Fibroblast of skin of right biceps (primary cell): ENCODE measurements at places on chromosomes 7 and 10.

GRCh38 chr10:123570898-123571515, 95.1 kb upstream of the GPR26 start:
- no peak for DNase-seq

DNA sequence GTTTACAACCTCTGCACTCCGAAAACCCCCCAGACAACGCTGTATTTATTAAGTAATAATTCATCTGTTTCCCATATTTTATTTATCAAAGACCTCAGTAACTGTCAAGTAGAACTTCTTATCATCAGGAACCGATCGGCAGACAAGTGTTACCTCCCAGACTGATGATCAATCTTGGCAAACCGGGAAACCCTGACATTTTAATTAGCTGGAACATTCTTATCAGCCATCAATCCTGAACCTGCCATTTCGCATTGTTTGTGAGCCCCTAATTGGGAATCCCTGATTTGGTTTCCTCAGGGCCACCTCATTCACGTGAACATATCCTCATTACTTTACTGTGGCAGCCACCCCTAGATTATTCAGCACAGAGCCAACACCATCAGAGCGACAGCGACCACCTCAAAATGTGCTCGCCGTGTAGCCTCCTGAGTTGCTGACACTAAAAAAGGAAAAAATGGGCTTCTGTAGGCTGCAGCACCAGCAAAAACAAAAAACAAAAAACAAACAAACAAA, 93.6 kb upstream of the SDK1 start:
- DNase-seq, result no peak

GRCh38 chr7:150595361-150595760, 28.2 kb downstream of the GIMAP4 start:
- DNase-seq, result no peak

DNA sequence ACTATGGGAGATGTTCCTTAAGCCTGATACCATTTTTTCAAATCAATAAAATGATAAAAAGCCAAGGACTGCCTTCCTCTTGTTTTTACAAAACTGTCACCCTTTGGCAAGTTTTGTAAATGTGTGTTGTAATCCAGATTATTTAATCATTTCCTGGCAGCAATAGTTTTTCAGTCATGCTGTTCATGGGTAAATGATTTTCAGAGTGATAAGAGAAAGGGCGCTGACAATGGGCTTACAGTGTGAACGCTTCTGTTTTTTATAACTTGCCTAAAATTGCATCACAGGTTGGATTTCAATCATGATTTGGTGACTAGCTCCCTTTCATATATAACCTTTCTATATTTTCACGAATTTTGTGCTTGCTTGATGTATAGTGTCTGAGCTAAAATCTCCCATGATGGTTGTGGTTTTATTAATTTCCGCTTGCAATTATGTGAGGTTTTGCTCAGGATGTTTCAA, 19.0 kb upstream of the DMBT1 start:
- no peak for DNase-seq

- DNase-seq, result no peak
Measured at GRCh38 chr10:4215963-4216575, 431.1 kb upstream of the KLF6 start.

DNA sequence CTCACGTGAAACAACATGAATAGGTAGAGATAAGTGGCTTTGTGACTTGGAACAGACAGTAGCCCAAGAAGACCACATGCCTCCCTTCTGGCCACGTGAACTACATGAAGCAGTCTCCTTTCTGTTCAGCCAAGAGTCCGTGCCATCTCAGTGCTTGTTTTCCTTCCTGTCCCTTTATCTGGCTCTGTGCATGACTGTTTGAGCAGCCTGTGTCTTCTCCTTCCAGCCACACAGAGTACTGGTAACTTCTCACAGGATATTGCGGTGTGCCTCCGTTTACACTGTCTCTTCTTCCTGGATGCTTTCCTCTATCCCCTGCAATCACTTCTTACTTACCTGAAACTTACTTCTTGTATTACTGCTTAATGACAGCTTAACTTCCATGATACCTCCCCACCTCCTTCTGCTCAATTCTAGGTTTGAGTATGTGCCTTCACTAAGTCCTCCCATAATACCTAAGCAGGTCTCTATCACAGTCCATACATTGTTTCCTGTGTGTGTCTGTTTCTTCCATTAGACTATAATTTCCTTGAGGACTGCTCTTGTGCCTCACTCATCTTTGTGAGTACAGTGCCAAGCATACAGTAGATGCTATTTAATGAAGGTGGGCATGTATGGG, 748.7 kb downstream of the AUTS2 start:
- no peak for DNase-seq

DNA sequence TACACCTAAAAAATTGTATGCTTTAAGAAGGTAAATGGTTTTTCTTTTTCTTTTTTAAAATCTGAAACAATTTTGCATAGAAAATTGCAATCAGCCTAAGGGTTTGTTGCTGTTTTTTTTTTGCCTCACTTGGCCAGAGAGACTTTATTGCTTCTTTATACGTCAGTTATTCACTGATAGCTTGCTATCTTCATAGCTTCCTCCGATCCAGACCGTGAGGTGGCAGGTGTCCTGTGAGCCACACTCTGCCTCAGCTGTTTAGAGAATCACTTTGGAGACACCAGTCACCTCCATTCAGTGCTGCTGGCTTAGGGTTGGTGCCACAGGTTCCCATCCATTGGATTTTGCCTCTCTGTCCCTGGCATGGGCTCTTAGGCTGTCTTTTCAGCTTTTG, 68.0 kb downstream of the HHEX start:
- no peak for DNase-seq

GRCh38 chr10:122665946-122666345, 33.7 kb downstream of the C10orf120 start:
- DNase-seq, result no peak

- DNase-seq, result no peak
Measured at GRCh38 chr10:31343009-31343408, 24.0 kb downstream of the ZEB1 start.
